ENCODE measurements at places on chromosomes 1 and 21.
A peak's percentile ranks its signal among the peaks of the same experiment; 100 is the strongest.

DNA sequence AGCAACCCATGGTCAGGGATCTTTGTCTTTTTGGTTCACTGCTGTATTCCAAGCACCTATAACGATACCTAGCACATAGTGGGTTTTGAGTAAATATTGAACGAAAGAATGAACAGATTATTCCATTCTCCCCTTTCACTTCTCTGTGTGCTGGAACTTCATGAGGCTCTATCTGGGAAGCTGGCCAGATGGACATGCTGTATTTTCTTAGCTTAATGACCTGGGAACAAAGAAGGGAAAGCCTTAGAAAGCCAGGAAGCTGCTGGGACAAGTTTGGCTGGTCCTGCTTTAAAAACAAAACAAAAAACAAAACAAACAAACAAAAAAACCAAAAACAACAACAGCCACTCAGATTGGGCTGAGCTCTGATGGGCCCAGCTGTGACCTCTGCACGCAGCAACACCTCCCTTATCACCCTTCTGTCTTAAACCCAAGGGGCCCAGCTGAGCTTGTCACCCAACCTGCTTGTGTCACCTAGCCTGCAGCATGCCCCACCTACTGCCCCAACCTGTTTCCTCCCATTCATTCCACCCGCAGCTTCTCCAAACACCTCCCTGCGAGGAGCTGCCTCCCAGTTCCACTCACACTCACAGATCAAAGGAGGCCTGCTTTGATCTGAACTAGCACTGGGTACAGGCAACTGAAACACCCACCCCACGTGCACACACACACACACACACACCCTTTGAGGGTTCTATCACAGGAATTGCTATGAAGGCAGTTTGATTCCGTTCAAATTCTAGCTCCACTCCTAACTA, 37.1 kb downstream of the SLC30A1 start:
- DNase-seq: no peak

- no peak for DNase-seq
Observed at GRCh38 chr1:203227371-203228083, 1.9 kb downstream of the CHIT1 start.

DNA sequence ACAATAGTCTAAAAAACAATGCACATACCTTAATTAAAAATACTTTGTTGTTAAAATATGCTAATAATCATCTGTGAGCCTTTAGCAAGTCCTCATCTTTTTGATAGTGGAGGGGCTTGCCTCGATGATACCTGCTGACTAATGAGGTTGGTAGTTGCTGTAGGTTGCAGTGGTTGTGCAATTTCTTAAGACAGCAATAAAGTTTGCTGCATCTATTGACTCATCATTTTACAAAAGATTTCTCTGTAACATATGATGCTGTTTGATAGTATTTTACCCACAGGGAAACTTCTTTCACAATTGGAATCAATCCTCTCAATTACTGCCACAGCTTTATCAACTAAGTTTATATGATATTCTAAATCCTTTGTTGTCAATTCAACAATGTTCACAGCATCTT, 7.6 kb downstream of the C1orf87 start:
- no peak for DNase-seq

DNA sequence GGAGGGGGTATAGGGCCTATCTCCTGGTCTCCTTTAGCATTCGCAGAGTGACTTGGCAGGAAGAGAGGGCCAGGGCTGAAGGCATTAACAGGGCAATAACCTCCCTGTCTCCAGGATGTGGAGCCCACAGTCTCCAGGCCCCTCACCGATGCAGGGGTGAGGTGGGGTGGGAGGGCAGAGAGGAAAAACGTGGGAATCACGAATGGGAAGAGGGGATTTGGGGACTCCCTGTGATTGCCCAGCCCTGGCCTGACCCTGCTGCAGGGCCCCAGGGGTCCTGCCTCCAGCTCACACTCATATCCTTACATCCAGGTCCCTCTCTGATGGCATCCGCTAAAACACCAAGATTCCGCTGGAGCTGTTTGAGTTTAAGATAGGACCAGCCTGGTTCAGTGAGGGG, 14.6 kb downstream of the TFAP2E start:
- DNase-seq: no peak

- DNase-seq: no peak
Observed at GRCh38 chr1:243496187-243496646, 240.4 kb downstream of the SDCCAG8 start.

- no peak for DNase-seq
Observed at GRCh38 chr1:2561446-2561845, 5.3 kb downstream of the TNFRSF14 start.

DNA sequence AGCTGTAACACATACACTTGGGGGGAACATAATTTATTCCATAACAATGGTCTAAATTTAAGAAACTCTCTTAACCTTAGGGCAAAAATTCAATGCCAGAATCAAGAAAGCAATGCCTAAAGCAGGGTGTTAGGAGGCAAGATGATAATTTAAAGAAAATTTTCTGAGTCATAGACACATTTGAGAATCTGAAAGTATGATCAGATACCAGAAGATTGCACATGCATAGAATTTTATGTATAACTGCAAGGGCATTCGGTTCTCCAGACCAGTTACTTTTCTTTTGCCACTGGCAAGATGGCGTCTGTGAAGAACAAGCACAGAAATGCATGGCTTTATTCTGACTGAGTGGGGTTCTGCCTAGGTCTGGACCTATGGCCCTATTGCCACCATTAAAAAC, 64.4 kb upstream of the IPO9 start:
- DNase-seq: no peak

- no peak for DNase-seq
Observed at GRCh38 chr1:119550381-119550780, 43.4 kb downstream of the HSD3B1 start.

DNA sequence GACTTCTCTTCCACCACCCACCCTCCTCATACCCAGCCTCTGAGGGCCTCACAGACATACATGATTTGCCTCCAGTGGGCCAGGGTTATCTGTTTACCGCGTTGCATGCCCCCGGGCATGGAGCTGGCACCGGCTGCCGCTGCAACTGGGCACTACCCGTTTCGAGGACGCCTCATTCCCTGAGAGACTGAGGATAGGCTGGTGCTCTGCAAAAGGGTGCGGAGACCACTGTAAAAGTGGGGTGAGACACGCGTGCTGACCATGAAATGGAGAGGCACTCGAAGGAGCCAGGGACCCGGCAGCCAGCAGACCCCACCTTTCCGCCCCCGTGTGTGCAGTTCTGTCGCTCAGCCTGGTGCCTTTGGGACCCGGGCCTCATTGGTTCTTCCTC, 20.6 kb downstream of the TP73 start:
- DNase-seq: no peak

DNA sequence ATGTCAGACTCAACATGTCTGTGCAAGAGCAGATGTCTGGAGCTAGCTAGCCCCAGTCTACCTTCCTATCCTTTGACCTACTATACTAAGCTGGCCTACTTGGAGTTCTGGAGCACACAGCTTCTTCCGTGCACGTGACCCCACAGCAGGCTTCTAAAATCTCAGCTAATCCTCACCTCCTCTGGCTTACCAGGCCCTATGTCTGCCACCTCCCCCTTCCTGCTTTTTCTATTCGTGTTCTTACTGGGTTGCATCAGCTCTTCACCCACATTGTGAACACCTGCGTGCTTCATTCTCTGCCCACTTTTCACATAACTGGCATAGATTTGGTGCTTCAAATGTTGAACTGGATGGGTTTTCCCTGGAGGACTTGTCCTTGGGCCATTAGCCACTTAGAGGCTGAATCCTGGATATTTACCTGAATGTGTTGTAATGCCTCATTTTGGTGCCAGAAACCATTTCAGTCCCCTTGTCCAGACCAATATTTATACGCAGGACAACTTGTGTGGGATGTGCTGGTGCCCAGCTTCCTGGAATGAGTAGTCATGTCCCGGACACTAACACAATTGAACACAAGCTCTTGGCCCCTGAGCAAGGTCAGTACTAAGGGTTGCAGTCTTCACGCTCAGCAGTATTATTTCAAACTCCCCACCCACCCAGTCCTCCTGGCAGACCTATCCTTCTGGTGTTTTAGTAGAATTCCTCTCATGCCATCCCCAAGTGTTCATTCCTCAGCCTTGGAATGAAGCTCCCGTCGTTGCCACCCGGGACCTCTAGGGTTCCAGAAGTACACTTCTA, 24.0 kb downstream of the TENT5C start:
- DNase-seq: peak; percentile 14

GRCh38 chr1:9207715-9208114, 26.9 kb upstream of the H6PD start:
- DNase-seq: no peak

- no peak for DNase-seq
Observed at GRCh38 chr21:41817228-41817627, 50.4 kb upstream of the RIPK4 start.

GRCh38 chr1:247639381-247639981, 34.1 kb downstream of the OR2G3 start:
- DNase-seq: peak; percentile 44

DNA sequence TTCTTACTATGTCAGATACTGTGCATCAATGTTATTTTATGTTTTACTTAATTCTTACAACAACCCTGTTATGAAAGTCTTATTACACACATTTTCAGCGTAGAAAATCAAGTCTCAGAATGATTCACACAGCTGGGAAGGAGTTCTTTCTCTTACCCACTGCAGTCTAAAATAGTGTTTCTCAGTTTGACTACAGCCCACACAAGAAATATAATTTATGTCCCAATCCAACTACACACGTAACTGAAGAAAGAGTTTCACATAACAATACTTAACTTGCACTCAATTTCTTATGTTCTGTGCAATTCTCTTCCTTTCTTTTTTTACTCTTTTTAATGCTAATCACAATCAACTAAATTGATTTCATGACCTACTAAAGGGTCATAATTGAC, 252.8 kb upstream of the ADGRL2 start:
- no peak for DNase-seq

DNA sequence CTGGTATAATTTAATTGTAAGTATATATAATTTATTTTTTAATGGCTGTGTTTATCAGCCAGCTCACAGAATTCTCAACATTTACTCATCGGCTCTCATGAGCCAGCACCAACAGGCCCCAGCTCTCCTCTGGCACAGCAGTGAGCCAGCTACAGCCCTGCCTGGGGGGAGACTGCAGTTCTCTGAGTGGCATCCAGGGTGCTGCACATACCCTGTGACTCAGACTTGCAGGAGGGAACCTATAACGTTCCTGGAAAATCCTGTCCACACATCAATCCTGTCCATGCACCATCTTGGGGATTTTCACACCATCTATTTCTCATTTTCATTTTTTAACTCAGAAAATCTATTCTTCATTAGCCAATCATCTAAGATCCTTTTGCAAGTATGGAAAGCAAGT, 36.5 kb downstream of the FHAD1 start:
- no peak for DNase-seq
